ENCODE measurements at places on chromosomes 13 and 19.

DNA sequence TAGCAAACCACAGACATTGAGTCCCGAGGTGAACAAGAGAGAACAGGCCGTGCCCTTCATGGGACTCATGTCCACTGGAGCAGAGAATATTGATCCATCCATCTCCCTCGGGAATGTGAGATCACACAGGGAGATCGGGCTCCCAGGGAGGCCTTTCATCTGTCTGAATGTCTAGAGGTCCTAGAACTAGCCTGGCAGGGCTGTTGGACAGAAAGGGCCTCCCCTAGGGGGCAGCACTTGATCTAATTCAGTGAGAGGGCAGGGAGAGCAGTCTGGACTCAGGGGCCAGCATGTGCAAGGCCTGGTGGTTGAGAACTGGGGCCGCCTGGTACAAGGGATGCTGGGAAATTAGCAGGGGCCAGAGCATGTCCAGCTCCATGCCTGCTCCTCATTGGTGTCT lies 4.3 kb downstream of the RUVBL2 start:
- no peak for DNase-seq

GRCh38 chr19:5099701-5100221 lies 130.8 kb downstream of the KDM4B start:
- DNase-seq, result no peak

DNA sequence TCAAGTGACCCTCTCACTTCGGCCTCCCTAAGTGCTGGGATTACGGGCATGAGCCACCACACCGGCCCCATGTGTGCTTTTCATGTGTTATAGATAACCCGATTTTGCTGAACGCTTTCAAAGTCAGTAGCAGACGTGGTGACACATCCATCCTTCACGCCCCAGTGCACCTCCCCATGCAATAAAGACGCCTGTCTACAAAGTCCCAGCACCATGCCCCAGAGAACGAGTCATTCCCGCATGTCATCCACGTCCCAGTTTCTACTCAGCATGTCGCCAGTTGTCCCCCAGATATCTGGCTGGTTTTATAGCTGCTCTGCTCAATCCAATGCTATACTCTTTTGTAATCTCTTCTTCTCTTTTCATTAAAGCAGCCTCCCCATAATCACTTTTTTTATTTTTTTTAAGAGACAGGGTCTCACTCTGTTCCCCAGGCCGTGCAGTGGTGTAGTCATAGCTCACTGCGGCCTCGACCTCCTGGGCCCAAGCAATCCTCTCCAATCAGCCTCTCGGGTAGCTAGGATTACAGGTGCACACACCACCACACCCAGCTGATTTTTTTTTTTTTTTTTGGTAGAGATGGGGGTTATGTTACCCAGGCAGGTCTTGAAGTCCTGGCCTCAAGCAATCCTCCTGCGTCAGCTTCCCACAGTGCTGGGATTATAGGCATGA lies 42.5 kb downstream of the DNM2 start:
- DNase-seq, result no peak

DNA sequence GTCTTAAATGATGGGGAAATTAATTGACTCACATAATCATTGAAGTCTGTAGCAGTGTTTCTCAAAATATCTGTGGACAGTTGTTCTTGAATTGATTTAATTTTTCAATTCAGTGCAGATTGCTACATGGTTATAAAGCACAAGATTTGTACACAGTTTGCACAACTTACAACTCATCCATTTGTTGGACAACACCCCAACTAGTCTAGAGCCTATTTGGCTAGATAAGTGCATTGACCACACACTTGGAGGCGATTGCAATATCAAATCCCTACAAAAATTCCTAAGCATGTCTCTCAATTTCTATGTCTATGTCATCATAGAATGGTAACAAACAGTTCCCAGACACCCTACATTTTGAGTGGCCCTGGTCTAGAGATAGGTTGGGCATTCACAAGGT lies 48.0 kb upstream of the IPO5 start:
- no peak for DNase-seq

GRCh38 chr19:1942078-1942933 lies 1.3 kb downstream of the CSNK1G2 start:
- peak; percentile 41 for DNase-seq

DNA sequence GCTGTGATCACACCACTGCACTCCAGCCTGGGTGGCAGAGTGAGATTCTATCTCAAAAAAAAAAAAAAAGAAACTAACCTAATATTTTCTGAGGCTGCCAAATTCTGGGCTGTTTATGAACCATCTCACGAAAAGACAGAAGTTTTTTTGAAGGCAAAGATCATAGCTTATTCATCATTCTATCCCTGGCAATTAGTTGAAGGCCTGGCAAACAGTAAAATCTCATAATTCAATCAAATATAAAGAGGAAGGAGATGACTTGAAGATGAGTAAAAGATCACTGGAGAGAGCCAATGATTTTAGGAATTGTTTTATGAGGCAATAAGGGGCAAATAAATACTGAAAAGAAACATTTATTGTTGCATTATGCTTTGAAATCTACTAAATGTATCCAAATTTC lies 216.5 kb downstream of the DCLK1 start:
- no peak for DNase-seq

DNA sequence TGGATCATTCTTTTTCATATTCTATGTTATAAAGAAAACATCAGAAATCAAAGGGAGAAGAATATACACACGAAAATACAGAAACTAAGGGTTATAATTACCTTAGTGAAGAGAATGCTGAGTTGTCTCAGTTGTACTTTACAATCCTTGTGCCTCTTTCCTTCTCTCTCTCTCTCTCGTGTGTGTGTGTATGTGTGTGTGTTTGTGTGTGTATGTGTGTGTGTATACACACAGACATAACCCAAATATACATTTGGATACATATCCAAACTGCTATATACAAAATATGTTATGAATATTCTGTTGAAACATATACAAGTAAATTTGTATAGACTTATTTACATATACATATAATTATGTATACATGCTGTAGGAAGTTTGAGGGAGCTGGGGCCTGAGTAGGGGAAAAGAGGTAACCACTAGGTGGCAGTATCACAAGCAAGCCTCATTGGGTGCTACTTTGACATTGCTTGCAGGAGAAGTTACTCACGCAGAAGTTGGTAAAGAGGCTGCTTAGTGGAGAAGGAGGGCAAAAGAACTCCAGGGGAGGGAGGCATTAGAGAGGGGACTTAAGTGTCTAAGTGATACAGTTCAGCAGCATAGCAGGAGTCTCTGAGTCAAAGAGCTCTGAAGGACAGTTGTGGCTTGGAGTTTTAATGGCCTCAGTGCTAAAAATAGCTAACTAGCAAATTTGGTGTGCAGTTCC lies 465.1 kb upstream of the PCDH20 start:
- no peak for DNase-seq

GRCh38 chr19:30165228-30165813 lies 206.9 kb upstream of the ZNF536 start:
- no peak for DNase-seq

GRCh38 chr19:15274477-15274876 lies 42.2 kb upstream of the EPHX3 start:
- DNase-seq, result no peak

DNA sequence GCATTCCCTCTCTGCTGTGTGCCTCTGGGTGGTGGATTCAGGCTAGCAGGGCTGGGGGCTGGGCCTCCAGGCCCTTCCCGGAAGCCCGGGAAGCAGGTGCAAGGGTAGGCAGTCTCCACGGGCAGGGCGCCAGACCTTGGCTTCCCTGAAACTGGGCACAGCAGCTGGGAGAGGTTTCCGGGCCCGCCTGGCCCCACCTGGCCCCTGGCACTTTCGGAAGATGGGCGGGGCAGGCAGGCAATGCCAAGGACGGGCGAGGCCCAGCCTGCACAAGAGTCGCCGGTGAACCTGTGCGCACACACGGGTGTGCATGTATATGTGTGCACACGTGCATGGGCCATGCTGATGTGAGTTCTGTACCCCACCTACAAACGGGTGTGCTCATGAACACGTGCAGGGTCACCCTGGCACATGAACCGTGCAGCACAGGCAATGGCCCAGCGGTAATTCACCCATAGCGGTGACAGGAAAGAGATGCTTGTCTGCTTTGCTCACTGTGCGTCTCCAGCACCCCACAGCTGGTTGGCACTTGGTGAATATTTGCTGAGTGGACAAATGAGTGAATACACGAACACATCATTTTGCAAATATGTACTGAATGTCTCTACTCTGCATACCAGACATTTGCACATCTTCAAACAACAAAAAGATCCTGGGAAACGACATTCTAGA lies 15.3 kb downstream of the GADD45B start:
- DNase-seq, result peak; percentile 89

DNA sequence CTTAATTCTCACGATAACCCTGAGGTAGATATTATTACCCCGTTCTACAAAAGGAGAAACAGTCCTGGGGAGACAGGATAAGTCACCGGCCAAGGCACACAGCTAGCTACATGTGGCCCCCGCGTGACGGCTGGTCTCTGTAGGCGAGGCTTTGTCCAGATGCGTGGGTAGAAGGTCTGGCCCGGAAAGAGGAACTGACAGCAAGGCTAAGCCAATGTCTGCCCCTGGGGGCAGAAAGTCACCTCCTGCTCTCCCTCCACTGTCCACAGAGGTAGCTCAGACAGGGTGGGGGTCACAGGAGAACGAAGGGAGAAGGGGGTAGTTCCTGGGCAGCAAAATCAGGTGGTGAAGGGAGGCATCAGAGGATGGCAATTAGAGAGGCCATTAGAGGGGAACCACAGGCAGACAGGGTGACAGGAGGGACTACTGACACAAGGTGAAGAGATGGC lies 1.8 kb downstream of the APOC4 start:
- no peak for DNase-seq

- DNase-seq, result no peak
Observed at GRCh38 chr19:35992907-35993765, 1.9 kb upstream of the SDHAF1 start.

- DNase-seq, result no peak
Observed at GRCh38 chr13:112042496-112042895, 24.5 kb upstream of the SOX1 start.

GRCh38 chr19:39832341-39833083 lies 1.4 kb downstream of the DYRK1B start:
- DNase-seq, result no peak

DNA sequence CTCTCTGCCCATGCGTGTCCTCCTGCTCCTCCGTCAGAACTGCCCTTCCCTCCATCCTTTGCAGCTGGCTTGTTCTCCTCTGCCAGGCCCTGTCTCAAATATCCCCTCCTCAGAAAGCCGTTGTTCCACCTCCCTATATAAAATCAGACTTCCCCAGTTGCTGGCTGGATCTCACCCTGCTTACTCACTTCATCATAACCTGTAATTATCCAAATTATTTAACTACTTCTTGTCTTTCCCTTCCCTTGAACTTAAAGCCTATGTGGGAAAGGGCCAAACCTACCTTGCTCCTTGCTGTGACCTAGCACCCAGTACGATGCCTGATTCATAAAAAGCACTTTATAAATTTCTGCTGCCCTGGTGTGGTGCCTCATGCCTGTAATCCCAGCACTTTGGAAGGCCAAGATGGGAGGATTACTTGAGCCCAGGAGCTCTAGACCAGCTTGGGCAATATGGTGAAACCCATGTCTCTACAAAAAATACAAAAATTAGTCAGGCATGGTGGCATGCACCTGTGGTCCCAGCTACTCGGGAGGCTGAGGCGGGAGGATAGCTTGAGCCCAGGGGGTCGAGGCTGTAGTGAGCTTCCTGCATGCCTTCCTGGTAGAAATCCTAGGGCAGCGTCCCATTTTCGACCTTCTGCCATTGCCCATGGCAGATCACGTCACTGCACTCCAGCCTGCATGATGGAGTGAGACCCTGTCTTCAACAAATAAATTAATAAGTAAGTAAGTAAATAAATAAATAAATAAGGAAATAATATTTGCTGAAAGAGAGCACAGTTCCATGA lies 39.5 kb upstream of the ZNF536 start:
- DNase-seq, result no peak
